Foreskin keratinocyte (primary cell): ENCODE measurements at places on chromosomes 12 and 14. TPM values are rescaled to one million over a fixed set of nuclear protein-coding genes. Genes with fewer than 3 reads are reported as not detected.

GLS2 gene
- 0.53 and 0.65 TPM in 2 replicates for total RNA-seq

RNU6-8 gene
- not detected in 2 replicates for total RNA-seq

ASCL1 gene
- not detected in 2 replicates for total RNA-seq

KRT6C gene
- 4.5 and 7.6 TPM in 2 replicates for total RNA-seq

MGST1 gene
- 125 and 146 TPM in 2 replicates for total RNA-seq

PRKD1 gene
- 0.27 and 0.60 TPM in 2 replicates for total RNA-seq

MGAT2 gene
- 40.0 and 42.3 TPM in 2 replicates for total RNA-seq

NKX2-1 gene
- total RNA-seq = not detected in 2 replicates

KRT75 gene
- 4.7 and 7.5 TPM in 2 replicates for total RNA-seq

GALNT6 gene
- 73.4 and 95.8 TPM in 2 replicates for total RNA-seq

NANOG gene
- 0.18 TPM in 1 of 2 replicates, not detected in the other for total RNA-seq

KCNH3 gene
- 0.20 and 0.25 TPM in 2 replicates for total RNA-seq

ZNF385A gene
- total RNA-seq = 29.8 and 31.9 TPM in 2 replicates

C12orf60 gene
- total RNA-seq = 1.8 and 1.9 TPM in 2 replicates

SLC5A8 gene
- 0.10 and 0.14 TPM in 2 replicates for total RNA-seq

GOLT1B gene
- 33.9 and 41.9 TPM in 2 replicates for total RNA-seq

AMHR2 gene
- not detected in 2 replicates for total RNA-seq

CLEC1B gene
- not detected in 2 replicates for total RNA-seq

MYBPC1 gene
- not detected in 2 replicates for total RNA-seq

GALNT8 gene
- total RNA-seq = not detected in 2 replicates

B4GALNT3 gene
- total RNA-seq = 7.3 and 7.7 TPM in 2 replicates

ACSM4 gene
- not detected in 2 replicates for total RNA-seq

MANSC4 gene
- 0.20 and 0.25 TPM in 2 replicates for total RNA-seq

HOXC9 gene
- 4.3 and 5.5 TPM in 2 replicates for total RNA-seq

IL31 gene
- not detected in 2 replicates for total RNA-seq

PIP4P1 gene
- 23.0 and 23.8 TPM in 2 replicates for total RNA-seq

KLRC2 gene
- total RNA-seq = not detected in 2 replicates

MYG1 gene
- total RNA-seq = 65.7 and 66.0 TPM in 2 replicates

RPS6KL1 gene
- total RNA-seq = 2.8 and 3.1 TPM in 2 replicates

CD27 gene
- total RNA-seq = not detected in 2 replicates

TAS2R7 gene
- not detected in 2 replicates for total RNA-seq

CIDEB gene
- 2.6 and 2.7 TPM in 2 replicates for total RNA-seq

SMIM41 gene
- total RNA-seq = not detected in 2 replicates

EDDM3A gene
- total RNA-seq = not detected in 2 replicates

MOAP1 gene
- total RNA-seq = 7.4 and 8.2 TPM in 2 replicates

SDS gene
- total RNA-seq = not detected in 2 replicates

NOXRED1 gene
- 0.07 and 0.18 TPM in 2 replicates for total RNA-seq

ADAM21 gene
- 0.28 and 0.44 TPM in 2 replicates for total RNA-seq

TESPA1 gene
- not detected in 2 replicates for total RNA-seq

MTHFD1 gene
- total RNA-seq = 102 and 129 TPM in 2 replicates

RNASE1 gene
- not detected in 2 replicates for total RNA-seq

SERPINA12 gene
- not detected in 2 replicates for total RNA-seq

CACNA2D4 gene
- total RNA-seq = 0.10 and 0.11 TPM in 2 replicates
